ENCODE measurements at places on chromosomes 5 and 9.

DNA sequence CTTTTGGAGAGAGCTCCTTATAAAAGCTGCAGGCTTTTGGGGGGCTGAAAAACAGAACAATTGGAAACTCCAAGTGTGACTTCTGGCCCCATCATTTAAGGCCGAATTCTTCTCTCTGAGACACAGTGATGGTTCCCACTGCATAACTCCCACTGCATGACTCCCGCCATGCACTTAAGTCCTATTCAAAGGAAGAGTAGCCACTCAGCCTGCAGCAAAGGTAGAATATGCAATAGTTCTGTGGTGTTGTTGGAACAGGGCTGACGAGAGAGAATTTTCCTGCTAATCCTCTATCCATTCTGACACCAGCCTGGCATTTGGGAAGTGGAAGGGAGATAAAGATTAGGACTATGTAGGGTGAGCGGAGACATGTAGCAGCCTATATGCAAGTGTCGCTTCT, 185.6 kb upstream of the ZNF462 start:
- no peak for DNase-seq

GRCh38 chr5:115262011-115262320, 711 bp downstream of the PGGT1B start:
- DNase-seq = peak; percentile 56

DNA sequence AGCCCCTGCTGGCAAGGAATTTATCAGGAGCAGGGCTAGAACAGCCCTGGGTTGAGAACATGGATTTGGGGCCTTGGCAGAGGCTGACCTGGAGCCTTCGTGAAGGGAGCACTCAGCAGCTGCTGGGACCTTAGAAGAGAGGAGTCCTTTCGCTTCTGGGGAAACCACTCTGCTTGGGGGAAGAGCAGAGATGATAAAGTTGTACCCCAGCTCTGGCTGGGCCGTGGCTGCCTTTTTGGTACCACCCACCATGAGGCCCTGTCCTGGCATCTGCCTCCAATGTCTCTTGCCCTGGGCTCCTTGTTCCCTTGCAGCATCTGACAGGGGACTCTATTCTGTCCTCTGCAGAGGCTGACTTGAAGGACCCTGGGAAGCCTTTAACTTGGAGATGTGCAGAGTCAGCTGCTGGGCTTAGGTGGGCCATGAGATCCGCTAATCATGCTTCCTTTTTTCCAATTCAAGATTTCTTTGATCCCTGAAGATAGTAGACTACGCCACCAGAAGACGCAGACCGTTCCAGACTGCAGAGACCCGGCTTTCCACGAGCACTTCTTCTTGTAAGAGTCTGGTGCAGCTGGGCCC, 20.2 kb downstream of the RGS3 start:
- no peak for DNase-seq

DNA sequence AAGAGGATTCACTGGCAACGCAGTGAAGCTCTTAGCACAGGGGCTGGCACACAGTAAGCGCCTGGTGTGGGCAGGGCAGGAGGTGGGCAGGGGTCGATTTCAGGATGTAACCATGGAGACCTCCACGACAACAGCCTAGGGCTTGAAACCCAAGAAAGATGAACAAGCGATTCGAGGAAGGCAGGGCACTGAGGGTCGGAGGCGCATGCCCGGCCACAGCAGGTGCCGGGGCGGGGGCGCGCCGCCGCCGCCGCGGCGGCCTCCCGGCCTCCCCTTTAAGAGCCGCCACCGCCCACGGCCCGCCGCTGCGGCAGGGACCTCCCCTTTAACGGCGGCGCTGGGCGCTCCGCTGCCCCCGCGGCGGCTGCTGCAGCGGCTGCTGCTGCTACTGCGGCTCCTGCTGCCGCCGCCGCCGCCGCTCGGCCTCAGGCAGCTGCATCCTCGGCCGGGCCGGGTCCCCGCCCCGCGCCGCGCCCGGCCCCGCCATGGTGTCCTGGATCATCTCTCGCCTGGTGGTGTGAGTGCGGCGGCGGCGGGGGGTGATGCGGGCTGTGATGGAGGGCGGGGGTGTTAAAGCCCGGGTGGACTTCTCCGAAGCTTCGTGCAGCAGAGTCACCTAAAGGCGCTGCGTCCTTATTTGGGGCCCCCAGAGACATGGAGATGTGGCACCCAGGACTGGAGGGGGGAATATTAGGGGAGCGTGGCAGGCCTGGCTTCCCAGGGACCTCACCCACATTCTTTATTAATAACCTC, at the start of gene REEP2:
TSS of gene REEP2 (plus strand) at position 334 of the 753 bp plus-strand sequence. CDS start at position 486, 152 bp downstream.
- peak; percentile 82 for DNase-seq

DNA sequence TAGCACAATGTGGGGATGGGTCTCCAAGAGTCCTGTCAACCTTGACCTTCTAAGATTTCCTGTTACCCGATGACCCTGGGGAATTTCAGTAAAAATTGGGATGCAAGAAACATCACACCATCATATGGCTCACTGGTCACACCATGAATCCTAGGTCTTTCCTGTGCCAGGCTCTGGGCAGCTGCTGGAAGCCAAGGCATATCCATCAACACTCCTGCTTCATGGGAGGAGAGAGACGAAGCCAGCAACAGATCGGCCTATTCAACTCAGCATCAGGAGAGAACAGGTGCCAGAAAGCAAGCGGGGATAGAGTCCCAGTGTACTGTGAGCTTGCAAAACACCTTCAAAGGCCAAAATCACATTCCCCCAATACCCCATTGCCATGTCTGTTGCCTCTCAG, 6.5 kb upstream of the NEK6 start:
- no peak for DNase-seq

DNA sequence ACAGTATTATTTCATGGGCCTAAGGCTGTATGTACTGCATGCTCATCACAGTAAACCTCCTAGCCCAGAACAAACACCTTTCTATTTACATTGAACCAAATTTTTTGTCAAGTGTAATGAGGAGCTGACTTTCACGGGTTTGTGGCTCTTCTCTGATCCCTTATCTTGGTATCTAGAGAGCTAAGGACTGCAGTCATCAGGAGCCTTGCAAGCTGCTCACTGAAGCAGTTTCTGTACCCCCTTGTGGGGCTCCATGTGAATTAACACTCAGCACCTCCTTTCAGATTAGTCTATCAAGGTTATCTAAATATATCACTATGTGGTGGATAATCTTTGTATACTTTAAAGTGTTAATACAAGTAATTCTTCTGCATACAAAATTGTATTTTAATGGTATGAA, 108.2 kb downstream of the AUH start:
- DNase-seq = peak; percentile 22

- no peak for DNase-seq
Measured at GRCh38 chr9:113522858-113523257, 59.3 kb downstream of the RGS3 start.

- DNase-seq = no peak
Measured at GRCh38 chr9:103126494-103126893, 131.4 kb downstream of the CYLC2 start.

- no peak for DNase-seq
Measured at GRCh38 chr9:101840694-101841188, 102.3 kb upstream of the GRIN3A start.
